ENCODE measurements at places on chromosomes 2 and 18.
A peak's percentile ranks its signal among the peaks of the same experiment; 100 is the strongest.

- DNase-seq: no peak
Observed at GRCh38 chr2:62202019-62202722, 6.3 kb downstream of the B3GNT2 start.

- DNase-seq: no peak
Observed at GRCh38 chr18:10453806-10454680, at the start of gene APCDD1. TSS of gene APCDD1 (plus strand) at chr18:10454635. CDS start at chr18:10454982, 347 bp downstream.

GRCh38 chr2:212177724-212178123 lies 360.9 kb downstream of the ERBB4 start:
- DNase-seq: no peak

- DNase-seq: peak; percentile 23
Observed at GRCh38 chr2:231671270-231672050, 36.9 kb upstream of the PTMA start.

GRCh38 chr2:192007581-192008228 lies 160.8 kb upstream of the CAVIN2 start:
- DNase-seq: no peak

DNA sequence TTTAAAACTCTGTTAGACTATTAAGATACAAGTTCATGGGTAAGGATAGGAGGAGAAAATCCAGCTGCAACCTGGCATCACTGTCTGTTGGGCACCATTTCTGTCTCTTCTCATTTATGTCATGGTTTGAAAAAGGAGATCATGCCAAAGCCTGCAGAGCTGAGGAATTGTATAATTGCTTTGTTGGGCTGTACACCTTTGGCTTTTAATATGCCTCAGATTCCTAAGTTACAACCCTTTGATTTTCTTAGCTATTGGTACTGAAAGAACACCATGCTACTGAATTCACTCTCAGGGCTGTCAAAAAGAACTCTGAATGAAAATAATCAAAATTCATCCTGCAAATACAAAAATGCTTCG lies 174.3 kb downstream of the ACKR3 start:
- no peak for DNase-seq

DNA sequence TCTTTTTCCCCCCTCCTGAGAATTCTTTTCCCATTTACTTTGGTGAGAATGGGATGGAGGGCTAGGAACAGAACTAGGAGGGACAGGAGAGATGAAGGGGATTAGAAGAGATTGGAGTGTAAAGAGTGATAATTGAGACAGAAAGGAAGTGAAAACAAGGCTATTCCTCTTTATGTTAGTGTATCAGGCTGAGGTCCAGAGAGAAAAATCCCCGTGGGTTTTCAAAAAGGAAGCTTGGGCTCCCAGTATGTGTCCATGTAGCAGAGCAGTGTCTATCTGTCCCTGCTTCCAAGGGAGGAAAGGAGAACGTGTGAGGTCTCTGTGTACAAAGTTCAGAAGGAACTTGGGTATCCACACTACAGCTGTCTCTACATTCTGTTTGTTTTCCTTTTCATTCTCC lies 59.9 kb upstream of the KCNE4 start:
- no peak for DNase-seq

DNA sequence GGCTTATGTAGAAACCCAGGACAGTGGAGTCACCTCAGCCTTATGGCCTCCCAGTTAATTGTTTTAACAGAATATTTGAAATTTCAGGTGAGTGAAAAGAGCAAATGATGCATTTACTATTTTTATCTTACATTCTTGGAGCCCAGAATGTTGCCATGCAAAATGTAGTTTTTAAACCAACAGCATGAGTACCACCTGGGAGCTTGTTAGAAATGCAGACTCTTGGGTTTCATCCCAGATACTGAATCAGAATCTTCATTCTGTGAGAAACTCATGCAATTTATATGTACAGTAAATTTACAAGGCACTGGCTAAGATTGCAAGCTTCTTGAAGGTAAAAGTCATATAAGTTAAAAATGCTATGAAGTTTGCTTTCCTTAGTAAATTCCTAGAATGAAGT lies 654.5 kb upstream of the CDH2 start:
- no peak for DNase-seq

DNA sequence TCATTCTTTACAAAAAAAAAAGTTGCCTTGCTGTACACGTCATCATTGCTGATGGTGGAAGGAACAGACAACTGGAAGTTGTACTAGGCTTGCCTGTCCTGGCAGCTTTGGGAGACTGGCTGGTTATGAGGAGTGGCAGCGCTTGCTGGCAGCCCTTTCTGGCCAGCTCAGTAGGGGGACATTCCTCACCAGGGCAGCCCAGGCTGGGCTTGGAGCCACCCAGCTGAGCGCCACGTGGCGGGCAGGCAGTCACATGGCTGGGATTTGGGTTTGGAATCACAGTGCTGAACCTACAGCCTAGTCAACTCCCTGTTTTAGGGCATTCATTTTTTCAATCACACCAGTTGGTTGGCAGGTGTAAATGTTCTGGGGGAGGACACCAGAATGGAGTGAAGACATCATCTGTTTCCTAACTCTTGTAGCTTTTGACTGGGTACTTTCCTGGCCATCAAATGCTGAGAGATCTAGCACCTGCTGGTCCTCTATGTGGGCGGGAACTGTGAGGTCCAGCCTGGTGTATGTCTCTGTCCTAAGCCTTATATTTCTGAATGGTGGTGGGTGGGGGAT lies 139.3 kb downstream of the SETBP1 start:
- no peak for DNase-seq

DNA sequence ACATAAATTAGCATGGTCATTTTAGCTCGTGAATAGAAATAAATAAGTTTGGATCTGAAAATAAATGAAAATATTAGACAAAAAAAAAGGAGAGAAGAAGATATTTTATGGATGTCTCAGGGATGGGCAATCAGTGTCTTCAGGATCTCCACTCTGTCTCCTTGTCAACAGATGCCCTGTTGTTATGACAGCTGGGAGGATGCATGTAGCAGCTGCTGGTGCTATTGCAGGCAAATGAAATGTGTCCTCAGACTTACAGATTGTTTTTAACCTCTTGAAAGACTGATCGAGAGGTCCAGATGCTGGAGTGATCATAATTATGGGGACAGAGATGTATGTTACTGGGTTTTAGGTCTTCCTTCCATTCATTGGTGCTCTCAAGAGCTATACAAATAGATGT lies 24.7 kb upstream of the ARL4C start:
- DNase-seq: no peak

GRCh38 chr18:33201509-33201926 lies 239.0 kb downstream of the CCDC178 start:
- DNase-seq: peak; percentile 7

DNA sequence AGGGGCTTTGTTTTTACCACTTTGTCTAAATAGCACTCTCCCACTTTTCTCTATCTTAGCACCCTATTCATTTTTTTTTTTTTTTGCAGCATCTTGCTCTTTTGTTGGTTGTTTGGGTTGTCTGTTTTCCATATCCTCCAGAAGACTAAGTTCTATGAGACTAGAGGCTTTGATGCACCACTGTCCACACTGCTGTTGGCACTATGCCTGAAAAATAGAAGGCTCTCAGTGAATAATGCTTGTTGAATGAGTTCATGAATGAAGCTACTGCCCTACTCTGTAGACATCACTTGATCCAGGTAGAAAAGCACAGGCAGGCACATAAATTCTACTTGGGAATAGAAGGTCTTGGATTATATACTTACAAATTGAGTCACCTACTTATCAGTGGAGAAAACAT lies 7.3 kb downstream of the IL1A start:
- no peak for DNase-seq

DNA sequence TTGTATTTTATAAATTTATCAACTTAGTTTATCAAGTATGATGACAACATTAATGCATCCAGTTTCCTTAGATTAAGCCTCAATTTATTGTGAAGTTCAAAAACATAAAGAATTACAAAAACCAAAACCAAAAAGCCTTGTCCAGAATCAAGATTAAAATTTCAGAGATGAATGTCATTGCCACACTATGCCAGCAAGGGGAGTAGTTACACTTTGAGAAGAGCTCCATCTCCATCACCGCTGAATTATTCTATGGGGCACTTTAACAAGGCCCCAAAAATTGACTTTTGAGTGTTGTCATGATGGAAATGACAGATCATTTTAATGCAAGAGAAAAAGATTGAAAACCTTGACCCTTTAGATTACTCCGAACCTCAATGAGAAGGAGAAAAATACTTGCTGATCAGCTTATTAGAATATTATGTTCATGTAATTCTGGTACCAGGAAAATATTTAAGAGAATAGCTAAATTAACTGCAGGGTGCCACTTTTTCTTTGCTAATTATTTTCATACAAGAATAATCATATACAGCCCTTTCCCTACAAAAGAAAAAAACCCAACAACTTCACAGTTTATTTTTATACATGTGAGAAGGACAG lies 152.5 kb upstream of the AQP4 start:
- DNase-seq: no peak

- no peak for DNase-seq
Observed at GRCh38 chr2:29447513-29447912, 332.3 kb downstream of the CLIP4 start.

DNA sequence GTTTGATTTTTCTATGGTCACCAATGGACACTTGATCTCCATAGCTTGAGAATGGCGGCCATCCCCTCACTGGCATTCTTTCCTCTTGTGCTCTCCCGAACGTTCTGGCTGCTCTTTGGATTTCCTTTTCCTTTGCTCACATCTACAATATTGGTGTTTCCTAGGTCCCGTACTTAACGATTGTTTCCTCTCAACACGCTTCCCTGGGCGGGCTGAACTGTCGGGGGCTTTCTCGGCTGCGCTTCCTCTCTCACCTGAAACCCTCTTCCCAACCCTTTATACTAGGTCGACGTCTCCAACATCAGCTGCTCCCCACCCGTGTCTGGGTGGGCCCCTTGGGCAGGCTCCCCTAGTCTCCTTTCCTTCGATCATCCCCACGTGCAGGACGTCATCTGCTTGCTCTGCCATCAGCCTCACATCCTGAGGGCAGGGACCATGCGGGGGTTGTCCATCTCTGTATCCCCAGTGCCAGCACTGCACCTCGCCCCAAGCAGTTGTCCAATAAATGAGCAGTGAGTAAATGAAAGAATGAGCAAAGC lies 634 bp upstream of the DIS3L2 start:
- DNase-seq: no peak

GRCh38 chr2:11465485-11466306 lies at the start of gene E2F6:
TSS of gene E2F6 (minus strand) at chr2:11466161. CDS start at chr2:11465879, 282 bp downstream.
- DNase-seq: peak; percentile 94

DNA sequence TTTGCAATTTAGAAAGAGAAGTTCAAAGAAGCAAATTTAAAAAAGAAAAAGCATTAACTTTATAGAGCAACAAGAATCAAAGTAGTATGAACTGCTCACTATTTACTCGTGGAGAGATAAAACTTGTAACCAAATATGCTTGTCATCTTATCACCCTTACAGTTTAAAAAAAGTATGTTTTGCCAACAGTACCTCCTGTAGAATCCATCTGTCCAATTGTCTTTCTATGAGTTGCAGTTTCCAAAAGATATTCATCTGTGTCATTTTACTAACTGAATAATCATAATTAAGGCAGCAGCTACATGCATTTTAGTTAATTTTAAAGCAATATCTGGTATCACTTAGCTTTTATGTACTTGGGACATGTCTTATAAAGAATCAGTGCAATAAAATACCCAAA lies 1112.3 kb downstream of the DSC3 start:
- DNase-seq: no peak

DNA sequence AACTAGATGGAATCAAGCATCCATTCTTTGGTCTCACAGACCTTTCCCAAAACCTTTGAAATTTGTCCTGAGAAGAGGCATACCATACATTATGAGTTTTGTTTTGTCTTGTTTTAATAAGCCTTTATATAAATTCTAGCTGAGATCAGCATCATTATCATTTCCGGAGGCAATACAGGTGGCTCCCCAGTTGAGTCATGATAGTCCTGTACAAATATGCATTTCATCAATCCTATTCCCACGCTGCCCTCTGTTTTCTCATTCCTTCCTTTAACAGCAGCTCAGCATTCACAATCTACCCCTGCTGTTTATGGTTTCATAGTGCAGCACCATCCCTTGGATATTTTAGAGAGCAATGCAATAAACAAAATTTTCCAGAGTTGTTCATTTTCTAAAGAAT lies 216.7 kb downstream of the TXNL1 start:
- DNase-seq: no peak

- DNase-seq: peak; percentile 21
Observed at GRCh38 chr2:104975851-104976250, 62.0 kb upstream of the MRPS9 start.

- DNase-seq: no peak
Observed at GRCh38 chr2:233820774-233821105, 33.6 kb downstream of the HJURP start.

DNA sequence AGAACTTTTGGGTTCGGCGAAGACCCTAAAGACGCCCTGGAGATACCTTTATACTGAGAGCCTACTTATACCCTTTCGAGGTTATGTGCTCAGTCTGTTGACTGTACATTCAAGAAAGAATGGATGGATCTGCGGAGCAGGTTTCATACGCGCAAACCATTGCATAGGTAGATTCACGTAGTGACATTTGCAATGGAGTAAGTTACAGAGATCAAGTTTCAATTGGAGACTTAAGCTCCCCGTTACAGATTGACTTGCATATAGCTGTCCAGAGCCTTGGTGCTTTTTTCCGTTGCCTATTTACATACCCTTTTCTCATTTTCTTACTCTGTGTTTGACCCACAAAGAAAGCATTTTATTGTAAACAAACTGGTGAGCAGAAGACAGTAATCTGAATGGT lies 923 bp downstream of the PSMD1 start:
- no peak for DNase-seq

DNA sequence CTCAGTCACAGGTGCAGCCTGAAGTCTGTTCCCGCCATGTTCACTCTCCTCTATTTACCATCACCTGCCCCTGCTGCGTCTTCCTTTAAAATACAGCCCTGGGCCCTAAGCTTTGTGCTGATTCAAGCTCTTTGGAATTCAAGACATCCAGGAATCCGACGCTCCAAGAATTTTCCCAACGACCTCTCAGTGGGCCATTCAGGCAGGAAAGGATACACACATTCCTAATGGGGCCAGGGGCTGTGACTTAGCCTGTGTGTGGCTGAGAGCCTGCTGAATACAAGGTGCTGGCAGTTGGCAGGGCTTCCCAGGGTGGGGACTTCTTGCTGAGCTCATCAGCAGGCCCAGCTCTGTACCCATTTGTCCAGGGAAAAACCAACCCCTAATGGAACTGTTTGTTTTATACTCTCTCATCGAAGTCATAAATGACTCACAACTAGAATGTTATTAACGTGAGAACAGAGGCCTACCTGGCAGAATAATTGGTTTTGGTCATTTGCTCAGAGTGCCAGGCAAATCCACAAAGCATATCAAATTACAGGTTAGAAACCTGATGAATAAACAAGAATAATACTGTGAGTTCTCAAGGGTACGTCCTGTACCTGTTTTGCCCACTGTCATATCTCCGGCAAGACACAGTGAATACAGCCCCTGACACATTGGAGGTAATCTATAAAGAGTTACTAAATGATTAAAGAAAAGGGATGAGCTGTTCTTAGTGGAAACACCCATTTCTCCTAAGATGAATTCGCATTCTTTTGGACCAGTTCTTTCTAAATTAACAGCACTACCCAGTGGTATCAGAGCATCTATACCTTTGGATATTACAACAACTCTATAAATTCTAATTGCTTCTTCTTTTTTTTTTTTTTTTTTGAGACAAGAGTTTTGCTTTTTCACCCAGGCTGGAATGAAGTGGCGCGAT lies 12.6 kb upstream of the KCMF1 start:
- no peak for DNase-seq
